ENCODE measurements at places on chromosomes 1 and 21.

- DNase-seq, result no peak
Observed at GRCh38 chr1:204589409-204590038, 73.3 kb downstream of the MDM4 start.

- no peak for DNase-seq
Observed at GRCh38 chr1:242428399-242429190, 95.9 kb downstream of the PLD5 start.

DNA sequence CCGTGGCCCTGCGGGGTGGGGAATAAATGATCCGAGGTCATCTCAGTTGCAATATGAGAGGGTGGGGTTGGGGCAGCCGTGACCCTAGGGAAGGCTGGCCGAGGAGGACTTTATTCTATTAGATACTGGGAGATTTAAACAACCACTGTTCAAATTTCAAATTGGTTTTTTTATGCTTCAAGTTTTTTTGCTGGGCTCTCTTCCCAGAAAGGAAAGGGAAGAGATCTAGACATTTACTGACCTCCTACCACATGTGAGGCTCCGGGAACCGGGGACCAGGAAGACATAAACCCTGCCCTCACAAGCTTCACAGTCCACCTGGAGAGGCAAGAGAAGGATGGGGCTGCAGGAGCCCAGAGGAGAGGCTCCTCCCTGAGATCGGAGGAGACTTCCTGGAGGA is 207.3 kb downstream of the FOXD2 start:
- DNase-seq, result no peak

DNA sequence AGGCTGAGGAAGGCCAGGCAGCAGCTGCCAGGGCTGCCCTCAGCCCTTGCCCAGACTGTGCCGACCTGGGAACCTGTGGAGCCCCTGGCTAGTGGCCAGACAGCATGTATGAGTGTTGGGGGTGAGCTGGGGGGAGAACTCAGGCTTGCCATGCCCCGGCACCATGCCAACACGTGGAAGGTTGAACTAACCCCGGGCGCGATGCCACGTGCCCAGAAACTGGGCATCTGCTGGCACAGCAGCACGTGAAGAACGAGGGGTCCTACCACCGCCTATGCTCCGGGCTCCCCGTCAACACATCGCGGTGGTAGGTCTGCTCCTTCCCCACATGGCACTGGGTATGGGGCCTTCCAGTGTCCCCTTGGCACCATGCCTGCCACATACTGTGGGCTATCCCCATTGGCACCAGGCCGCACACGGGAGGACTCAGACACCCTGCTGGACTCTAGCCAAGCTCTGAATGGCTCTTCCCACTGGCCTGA is 68.7 kb downstream of the CASZ1 start:
- no peak for DNase-seq

GRCh38 chr1:232283864-232284263 is 346.1 kb downstream of the SIPA1L2 start:
- no peak for DNase-seq

GRCh38 chr1:27299385-27300271 is 22.3 kb upstream of the TMEM222 start:
- no peak for DNase-seq

DNA sequence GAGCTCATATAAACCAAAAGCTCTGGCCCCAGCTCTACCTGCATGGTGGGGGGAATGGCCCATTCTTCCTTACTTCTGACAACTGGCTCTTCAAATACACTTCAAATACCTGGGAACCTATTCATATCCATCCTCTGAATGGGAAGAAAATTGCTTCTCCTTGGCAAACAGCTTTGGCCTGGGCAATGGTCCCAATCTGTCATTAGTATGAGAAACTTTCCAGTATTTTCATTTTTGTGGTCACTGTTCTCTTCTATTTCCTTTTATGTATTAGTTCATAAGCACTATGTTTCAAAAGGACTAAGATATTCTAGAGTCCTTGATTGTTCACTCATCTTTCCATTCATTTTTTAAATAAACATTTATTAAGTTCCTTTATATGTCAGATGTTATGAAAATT is 5.2 kb upstream of the HSD3B2 start:
- DNase-seq, result no peak

DNA sequence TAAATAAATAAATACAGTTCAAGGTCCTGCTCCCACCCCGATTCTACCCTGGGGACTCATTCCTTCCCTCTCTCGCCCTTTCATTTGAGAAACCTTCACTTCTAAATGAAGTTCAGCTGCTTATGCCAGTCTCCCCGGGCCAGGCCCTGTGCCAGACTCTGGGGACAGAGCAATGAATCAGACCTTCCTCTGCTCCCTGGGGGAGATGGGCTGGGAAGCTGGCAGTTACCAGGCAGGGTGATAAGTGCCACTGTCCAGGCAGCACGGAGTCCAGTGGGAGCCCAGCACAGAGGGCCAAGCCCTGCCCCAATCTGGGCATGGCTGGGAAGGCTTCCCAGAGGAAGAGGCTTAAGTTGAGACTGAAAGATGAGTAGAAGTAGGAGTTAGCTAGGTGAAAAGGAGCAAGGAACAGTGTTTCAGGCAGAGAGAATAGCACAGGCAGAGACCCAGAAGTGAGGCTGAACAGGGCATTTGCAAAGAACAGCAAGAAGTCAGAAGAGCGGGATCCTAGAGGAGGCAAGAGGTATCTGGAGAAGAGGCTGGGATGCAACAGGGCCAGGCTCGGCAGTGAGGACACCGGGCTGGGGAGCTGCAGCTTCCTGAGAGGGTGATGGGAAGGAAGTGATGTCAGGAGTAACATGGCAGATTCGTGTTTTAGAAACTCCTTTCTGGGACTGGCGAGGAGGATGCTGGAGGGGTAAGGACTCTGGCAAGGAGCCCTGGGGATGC is 13.5 kb downstream of the KCNQ4 start:
- no peak for DNase-seq

GRCh38 chr1:75265792-75266191 is 131.6 kb downstream of the LHX8 start:
- peak; percentile 29 for DNase-seq

DNA sequence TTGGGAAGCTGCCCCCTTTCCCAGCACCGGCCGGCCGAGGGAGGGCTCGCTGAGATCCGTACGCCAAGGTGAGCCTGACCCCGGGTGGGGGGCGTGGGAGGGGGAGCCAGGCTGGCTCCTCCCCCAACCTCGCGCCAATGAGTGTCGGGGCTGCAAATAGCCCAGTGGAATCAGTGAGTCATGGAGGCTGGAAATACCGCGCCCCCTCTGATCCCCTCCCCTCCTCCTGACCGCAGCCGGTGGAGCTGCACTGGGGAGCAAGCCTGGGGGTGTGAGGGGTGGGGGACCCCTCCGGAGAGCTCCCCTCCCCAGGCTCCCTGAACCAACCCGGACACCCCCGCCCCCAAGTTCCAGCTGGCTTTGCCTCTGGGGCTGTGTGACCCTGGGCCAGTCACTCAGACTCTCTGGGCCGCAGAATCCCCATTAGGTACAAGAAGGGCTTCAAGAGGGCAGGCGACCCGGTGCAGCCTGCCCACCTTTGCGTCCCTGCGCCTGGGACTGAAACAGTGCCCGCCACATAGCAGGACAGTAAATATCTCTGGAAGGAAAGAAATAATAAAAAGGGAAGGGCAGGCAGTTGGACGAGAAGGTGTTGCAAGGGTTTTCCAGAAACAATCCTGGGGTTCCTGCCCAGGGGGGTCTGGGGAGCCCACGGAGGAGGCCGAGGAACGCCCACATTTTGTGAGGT is 4.5 kb downstream of the HSPB7 start:
- DNase-seq, result peak; percentile 34

DNA sequence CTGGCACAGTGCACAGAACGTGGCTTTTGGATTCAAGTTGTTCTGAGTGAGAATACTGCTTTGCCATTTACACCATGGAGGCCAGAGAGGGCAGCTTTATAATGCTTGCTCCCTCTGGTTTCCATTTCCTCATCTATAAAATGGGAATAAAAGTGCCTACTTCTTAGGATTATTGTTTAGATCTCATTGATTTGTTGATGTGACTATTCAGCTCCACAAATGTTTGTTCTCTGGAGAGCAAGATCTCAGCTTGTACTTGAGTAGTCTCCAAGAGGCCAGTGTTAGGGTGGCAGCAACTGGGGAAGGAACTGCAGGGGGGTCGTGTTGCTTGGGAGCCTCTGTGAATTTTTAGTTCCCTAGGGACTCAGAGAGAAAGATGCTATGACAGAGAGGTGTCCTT is 55.2 kb downstream of the YARS1 start:
- DNase-seq, result no peak

DNA sequence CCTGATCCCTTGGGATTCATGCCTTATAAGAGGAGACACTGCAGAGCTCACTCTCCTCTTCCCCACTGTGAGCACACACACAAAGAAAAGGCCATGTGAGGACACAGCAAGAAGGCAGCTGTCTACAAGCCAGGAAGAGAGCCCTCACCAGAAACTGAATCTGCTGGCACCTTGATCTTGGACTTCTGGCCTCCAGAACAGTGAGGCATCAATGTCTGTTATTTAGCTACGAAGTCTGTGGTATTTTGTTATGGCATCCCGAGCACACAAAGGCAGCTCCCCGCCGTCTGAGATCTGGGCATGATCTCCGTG is 47.1 kb upstream of the RPL11 start:
- no peak for DNase-seq

DNA sequence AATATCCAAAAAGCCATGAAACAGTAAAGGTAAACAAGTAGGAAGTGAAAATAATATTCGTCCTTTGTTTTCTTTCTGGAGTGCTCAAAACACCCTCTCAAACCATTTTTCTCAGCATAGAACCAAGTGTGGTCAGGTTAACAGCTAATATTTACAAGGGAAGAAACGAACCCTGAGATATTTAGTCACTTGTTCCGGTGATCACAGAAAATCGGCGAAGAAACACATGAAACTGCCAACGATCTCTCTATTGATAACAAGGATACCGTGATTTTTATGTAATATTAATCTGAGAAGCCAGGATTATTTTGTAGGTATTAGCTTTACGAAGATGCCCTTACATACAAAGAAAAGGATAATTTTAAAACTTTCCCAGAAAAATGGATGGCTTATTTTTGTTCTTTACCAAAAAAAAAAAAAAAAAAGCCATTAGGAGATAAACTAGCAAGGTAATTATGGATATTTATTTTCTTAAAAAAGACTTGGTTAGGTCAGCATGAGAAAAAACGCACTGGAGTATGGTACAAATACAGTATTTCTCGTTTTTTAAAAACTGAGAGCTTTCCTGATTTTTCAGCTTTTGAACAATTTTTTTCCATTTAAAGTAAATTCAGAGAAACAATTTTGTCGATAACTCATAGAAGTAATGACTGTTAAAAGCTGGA is 107.3 kb upstream of the HNRNPU start:
- DNase-seq, result peak; percentile 23

Measured in HAP-1 (cell line).